EH (cell line): ENCODE measurements at places on chromosomes 11 and 22.

GRCh38 chr11:33665350-33666106, 35.1 kb downstream of the C11orf91 start:
- no peak for DNase-seq

DNA sequence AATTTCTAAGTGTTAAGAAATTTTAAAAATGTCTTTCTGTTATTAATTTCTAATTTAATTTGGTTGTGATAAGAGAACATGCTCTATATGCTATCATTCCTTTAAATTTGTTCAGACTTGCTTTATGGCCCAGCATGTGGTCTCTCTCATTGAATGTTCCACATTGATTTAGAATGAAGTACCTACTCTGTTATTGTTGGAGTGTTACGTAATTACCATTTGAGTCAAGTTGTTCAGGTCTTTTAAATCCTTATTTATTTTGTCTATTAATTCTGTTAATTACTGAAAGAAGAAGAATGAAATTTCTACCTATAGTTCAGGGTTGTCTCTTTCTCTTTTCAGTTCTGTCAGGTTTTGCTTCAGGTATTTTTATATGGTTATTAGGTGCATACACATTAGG, 57.0 kb downstream of the PRMT3 start:
- no peak for DNase-seq

GRCh38 chr11:34183848-34184391, 78.5 kb downstream of the NAT10 start:
- no peak for DNase-seq

GRCh38 chr11:120858740-120859139, 165.2 kb upstream of the TBCEL start:
- peak; percentile 47 for DNase-seq
